ENCODE measurements at places on chromosomes 5 and 9.

DNA sequence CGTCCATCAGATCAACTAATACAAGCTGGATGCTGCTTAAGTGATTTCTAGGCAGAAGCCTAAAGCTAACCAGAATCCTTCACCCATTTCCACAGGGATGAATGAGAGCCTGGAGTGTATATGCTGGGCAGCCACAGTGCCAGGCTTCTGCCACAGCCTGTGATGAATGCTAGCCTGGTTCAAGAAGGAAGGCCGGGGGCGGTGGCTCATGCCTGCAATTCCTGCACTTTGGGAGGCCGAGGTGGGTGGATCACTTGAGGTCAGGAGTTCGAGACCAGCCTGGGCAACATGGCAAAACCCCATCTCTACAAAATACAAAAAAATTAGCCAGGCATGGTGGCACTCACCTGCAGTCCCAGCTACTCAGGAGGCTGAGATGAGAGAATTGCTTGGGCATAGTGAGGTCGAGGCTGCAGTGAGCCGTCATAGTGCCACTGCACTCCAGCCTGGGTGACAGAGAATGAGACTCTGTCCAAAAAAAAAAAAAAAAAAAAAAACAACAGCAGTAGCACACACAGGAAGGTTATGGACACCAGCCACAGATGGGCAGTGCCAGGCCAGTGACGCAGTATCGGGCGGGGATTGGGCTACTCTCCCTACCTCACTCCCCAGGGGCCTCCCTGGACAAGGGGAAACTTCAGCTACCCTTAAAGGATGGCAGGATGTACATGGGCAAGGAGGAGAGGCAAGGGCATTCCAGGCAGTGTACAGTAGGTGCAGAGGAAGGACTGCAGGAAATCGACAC, 23.1 kb upstream of the HMCN2 start:
- DNase-seq, result no peak

- DNase-seq, result no peak
Observed at GRCh38 chr9:116975126-116975525, 288.0 kb downstream of the TRIM32 start.

DNA sequence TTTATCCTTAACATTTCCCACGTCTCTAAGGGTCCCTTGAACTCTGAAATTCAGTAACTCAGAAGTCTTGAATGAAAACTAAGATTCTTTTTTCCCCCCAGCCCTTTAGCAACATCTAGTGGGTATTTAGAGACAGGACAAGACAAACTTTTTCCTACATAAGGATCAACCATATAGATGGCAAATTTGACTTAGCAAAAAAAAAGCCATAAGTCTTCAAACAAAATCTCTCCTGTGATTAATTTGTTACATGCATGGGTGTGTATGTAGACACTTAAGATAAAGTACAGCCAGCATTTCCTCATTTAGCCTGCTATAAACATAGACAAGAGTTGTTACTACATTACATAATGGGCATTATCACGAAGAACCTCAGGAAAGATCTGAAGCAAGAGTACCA, 29.1 kb upstream of the ANKRD31 start:
- DNase-seq, result no peak

GRCh38 chr5:55036477-55036876, 12.4 kb downstream of the GZMK start:
- no peak for DNase-seq

GRCh38 chr9:69029535-69029934, 6.0 kb upstream of the FXN start:
- no peak for DNase-seq

GRCh38 chr9:84839541-84839940, 170.0 kb downstream of the NTRK2 start:
- no peak for DNase-seq

GRCh38 chr5:436641-436975, 6.4 kb upstream of the EXOC3 start:
- DNase-seq, result peak; percentile 61

- no peak for DNase-seq
Observed at GRCh38 chr5:139410993-139411828, 7.3 kb upstream of the SPATA24 start.

GRCh38 chr5:109693535-109694400, 4.0 kb downstream of the MAN2A1 start:
- DNase-seq, result no peak

DNA sequence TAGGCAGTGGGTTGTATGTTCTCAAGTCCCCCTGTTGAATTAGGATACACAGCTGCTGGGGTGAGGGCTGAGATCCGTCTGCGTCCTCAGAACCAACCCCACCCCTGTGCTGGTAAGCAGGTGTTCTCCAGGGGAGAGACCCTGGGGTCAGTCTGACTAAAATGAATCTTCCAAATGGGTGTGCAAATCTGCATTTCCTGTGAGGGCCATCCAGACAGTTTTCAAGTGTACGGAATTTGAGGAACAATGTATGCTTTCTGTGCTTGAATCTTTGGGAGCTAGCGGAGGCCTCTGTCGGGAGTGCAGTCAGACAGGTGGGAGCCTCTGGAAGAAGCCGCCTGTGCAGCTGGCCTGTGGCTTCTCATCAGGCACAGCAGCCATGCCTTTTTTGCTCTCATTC, 122.9 kb downstream of the MACROH2A1 start:
- DNase-seq, result no peak

DNA sequence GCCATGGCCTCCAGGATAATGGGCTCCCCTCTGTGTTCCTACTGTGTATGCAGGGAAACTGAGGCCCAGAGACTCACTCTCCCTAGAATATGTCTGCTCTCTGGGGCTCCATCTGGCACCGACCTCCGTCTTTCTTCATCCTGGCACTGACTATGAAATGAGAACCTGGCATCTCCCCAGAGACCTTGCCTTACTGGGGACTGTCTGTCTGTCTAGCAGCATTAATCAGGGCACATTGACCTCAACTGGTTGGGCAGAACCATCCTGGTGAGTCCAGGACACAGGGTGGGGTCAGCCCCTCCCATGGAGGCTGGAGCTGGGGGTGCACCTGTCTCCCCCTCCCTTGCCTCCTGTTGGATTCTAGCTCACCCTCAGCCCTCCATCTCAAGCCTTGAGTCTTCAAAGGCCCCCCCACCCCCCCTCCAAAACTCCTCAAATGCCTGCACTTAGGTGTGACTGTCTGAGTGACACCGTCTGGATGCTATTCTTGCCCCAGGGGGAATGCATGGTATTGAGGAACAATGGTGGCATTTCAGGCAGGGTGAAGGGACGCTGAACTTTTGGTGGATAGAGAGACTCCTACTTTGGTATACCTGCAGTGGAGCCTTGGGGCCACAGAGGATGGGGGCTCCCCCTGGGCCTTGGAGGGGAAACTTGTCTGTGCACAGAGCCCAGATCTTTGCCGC, 12.8 kb upstream of the PITX1 start:
- DNase-seq, result no peak

DNA sequence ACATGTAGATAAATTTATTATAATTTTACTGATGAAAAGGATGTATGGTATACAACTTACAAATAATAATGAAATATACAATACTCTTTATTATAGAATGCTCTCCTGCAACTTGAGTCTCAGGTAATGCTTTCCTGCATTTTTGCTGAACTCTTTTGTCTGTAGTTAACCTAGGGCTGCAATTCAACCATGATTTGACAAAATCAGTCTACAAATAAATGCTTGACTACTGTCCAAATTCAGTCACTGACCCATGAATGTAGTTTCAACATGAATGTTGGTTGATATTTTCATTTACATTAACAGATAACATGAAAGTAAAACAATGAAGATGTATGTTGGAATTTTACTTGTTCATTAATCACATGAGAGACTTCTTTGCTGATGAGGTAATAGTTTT, 320.9 kb downstream of the ZSWIM6 start:
- DNase-seq, result no peak

GRCh38 chr9:87119328-87119881, 172.1 kb upstream of the GAS1 start:
- no peak for DNase-seq

- no peak for DNase-seq
Observed at GRCh38 chr9:27293996-27294395, 3.0 kb downstream of the EQTN start.

DNA sequence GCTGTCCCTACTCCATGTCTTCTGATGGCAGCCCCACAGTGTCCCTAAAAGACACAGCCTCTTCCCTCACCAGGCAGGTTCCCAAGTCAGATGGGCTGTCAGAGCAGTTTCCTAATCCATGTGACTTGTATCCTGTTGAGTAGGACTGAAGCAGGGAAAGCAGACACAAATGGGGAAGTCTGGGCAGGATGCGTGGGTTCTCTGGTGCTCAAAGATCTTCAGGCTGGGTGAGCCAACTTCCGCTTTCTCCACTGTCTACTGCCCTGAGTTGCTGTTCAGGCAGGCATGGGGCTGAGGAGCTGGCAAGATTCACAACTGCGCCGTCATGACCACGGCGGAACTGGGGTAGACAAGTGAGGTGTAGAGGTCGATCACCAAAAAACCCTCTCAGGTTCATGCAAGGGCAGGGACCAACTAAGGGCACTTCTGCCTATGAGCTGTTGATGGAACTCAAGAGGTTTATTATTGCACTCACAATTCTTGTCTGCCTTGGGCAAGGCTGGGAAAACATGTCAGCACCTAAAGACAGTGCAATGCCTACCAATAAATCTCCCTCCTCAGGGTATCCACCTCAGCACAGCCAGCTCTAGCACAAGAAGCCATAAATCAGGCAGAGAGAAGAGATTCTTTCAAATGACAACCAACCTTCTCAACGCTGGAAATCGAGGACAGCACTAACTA, 83.4 kb downstream of the RAPGEF1 start:
- peak; percentile 95 for DNase-seq

DNA sequence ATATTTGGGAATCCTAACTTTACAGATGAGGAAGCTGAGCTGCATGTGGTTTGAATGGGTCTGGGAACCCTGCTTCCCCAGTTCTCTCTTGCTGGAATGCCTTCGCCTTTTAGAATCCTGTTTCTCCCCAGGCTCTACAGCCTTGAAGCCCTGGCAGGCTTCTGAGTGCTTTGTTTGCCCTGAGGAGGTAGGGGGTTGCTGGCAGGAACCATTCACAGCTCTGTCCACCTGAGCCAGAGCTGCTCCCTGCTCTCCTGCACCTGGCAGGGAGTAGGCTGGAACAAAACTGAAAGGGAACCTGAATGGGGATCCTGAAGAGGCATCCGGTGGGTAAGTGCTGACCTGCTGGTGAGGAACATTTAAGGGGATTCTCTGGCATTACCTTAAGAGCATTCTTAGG, 33.0 kb downstream of the KIF4B start:
- no peak for DNase-seq

- DNase-seq, result no peak
Observed at GRCh38 chr5:160565376-160565775, 143.7 kb downstream of the PTTG1 start.

DNA sequence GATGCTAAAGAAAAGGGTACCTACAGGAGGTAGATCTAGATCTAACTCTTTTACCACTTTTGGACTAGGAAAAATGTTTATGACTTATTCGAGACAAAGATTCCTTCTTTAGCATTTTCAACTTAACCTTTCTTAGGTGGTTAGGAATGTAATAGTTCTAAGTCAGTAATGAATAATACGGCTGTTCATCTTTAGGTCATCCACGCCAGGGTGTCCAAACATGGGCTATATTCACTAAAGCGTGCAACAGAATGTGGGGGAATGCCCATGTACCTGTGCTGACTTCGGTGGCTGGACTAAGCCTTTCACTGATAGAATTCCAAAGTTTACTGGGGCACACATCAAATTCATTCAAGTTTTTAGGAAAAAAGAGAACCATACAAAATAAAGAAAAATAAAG, 164.7 kb downstream of the TSSK1B start:
- no peak for DNase-seq

DNA sequence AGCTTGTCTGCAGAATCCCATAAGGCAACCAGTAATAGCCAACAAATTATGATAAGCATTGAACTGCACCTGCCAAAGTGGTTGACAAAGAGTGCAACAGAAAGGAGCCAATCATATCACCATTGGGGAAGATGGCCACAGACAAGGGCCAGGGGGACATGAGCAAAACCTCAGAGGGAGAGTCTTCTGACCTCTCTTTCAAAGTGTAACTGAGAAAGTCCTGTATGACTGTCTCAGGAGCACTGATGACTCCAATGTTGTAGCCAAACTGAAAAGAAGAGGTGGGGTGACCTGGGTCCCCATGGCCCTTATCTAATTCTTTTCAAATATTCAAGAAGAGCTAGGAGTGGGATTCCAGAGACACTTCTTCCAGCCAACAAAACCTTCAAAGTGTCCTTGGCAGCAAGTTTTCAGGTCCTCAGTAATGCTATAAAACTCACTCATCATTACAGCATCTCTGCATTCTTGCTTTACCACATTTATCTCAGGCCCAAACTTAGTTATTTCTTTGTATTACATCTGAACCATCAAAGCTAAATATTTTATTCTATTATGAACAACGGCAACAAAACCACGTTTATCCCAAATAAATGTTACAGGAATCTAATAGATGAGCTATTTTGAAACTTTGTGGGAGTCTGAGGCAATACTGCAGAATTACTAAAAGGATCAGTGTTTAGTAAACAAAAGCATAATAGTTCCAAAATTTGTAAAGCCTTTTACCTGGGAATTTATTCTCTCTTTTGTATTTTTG, 24.4 kb downstream of the FBLL1 start:
- no peak for DNase-seq

GRCh38 chr5:39020458-39020857, 53.7 kb downstream of the RICTOR start:
- no peak for DNase-seq

DNA sequence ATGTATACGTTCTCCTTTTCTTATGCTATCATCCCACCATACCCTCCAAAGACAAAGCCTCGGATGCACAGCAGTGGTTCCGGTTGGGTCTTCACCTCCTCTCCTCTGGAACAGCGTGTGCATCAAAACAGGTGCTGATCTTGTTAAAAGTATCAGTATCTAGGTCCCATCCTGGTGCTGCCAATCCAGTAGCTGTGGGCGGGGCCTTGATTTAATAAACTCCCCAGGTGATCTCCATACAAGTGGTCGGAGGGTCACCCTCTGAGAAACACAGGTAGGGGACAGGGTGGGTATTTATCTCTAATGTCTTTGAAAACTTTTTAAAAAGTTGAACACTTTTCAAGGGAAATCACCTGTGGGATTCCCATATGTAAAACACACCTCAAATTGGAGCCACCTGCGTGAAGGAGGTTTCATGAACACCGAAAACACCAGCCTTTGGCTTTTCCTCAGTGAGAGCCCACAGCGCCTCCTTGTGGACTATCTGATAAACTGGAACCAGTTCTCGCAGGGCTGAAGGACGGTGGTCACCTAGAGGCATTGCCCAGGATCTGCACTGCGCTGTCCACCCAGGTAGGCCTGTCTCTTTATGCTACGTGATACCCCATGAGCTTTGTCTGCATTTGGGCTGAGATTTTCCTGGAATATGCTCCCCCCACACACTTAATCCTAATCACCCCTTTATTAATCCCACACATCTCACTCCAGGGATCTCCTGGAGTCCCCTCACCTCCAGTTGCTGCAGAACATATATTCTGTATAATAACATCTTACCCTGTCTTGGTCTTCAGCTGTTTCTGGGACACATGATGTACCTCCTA, 80.5 kb upstream of the EPB41L4B start:
- no peak for DNase-seq

DNA sequence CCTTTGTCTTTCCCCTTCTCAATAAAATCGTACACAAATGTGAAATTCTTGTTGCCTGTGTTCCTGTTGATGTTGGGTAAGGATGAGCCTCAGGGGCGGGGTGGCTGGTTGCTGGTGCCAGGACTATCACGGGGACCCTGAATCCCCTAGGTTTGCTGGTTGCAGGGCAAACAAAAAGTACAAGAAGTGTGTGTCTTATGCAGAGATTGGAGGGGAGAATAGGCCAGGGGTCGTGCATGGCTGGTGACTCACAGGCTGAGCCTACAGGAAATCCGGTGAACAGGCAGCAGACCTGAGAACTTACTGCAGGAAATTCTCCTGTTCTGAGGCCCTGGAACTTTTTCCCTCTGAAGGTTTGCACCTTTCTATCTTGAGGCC, 5.5 kb downstream of the ANXA2R start:
- no peak for DNase-seq

GRCh38 chr5:58491216-58491892, at the start of gene GAPT:
Gene GAPT (plus strand): TSS chr5:58491435. CDS start chr5:58494537, 3,102 bp downstream.
- DNase-seq, result no peak
